CD8-positive, alpha-beta memory T cell (primary cell): ENCODE measurements at places on chromosomes 5 and 9. TPM values are rescaled to one million over a fixed set of nuclear protein-coding genes. Genes with fewer than 3 reads are reported as not detected.

- no peak for DNase-seq
Measured at GRCh38 chr5:37838933-37839341, 904 bp downstream of the GDNF start.

DNA sequence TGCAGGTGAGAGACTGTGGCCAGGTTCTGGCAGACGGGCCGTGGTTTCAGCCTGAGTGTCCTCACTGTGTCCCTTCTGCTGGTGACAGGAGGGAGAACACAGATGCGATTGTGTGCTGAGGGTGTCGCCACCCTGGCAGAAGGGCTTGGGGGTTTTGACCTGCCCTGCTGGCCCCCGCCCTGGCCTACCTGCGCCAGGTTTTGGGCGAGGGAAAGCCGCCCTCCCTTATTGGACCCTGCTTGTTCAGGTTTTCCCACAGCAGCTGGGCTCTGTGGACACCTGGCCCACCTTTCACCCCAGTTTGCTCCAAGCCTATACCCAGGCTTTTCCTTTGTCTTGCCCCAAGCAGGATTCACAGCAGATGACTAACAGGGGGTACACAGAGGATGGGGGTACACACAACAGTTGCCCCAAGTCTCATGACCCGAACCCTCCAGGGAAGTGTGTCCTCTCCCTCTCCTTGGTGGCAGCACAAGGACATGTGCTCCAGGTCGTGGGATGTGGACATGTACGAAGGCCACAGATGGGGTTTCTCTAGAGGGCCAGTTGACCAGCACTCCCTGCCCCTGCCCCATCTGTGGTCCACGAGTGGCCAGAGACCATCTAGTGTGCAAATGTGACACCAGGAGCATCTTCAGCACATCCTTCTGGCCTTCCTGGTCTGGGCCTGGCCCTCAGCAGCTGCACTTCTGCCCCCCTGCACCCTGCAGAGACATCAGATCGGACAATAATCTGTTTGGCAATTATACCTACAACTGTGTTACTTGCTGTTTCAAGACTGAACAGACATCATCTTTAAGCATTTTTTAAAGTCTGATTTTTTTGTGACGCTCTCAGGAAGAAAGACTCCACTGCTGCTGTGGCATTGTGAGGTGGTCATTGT, 265.8 kb upstream of the IRX4 start:
- no peak for DNase-seq

DNA sequence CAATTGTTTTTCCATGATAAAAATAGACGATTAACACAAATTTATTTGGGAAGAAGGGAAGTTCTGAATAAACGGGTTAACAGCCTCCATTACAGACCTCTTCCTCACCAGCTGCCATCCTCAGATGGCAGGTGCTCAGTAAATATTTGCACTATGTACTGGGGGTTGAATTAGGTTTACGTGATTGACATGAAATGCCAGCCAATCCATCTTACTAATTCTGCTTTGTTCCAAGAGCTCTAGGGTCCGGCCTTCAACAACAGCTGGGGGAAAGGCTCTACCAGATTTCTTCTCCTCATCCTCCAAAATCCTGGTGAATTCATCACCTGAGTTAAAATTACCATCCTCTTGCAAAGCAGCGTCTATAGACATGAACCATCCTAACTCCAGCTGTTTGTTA, 104.6 kb downstream of the MTX3 start:
- no peak for DNase-seq

DNA sequence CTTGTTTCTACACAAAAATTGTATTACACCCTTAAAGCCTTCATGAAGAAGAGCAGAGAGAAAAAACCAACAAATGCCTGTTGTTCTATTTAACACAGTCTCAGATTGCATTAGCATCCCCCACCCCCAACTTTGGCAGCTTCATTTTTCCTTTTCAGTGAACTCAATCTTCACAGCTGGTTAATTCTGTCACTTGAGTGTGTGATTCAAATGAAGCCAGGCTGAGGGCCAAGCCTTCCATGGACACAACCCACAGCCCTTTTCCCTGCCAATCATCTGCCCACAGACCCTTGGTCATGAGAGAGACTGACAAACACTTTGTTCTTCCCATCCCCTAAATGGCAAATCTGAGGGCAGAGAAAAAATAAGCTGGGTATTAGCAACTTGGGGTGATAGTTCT, 217.5 kb upstream of the NMUR2 start:
- no peak for DNase-seq

- DNase-seq: no peak
Measured at GRCh38 chr5:166276006-166276405, 2015.4 kb upstream of the WWC1 start.

DNA sequence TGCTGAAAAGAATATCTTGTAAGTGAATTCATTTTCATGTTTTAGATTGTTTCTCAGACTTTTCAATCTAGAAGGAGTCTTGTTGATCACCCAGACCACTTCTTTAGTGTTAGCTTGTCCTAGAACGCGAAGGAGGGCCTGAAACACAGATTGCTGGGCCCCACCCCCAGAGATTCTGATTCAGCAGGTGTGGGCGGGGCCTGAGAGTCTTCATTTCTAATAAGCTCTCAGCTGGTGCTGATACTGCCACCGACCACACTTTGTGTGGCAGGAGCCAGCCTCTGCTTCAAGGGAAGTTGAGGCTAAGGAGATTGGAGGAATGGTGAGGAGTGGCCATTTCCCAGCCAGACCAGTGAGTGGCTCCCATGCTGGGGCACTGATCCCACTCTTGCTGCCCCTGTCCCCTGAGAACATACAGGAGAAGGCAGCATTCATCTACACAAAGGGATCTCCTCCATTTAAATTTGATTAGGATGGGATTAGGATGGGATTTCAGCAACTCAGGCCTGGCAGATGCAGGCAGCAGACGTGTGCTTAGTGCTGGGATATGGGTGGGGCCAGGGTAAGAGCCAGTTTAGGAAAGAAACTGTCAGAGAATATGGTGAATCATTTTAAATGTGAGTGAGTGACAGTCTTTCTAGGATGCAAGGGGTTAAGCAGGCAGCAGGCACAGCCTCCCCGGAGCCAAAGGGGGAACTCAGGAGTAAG, 35.9 kb downstream of the ZNF618 start:
- DNase-seq: no peak

- DNase-seq: no peak
Measured at GRCh38 chr9:121305269-121305994, 37.5 kb downstream of the GSN start.

DNA sequence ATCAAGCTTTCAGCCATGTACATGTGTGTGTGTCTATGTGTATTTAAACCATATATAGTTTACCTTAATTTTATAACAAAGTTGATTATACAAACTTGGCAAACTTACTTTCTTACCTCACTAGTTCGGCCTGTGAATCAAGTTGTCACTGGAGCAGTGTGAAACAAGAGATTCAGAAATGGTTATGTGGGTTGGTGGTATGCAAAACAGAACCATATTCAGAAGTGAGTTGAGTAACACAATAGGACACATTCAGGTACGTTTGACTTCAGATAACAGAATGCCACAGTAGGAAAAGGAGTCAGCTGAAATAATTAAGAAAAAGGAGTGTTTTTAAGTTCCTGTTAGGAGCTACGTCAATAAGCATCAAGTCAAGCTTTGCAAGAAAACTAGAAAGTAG, 21.5 kb downstream of the XPA start:
- DNase-seq: no peak

GRCh38 chr5:67257500-67257899, 60.9 kb upstream of the CD180 start:
- no peak for DNase-seq

DNA sequence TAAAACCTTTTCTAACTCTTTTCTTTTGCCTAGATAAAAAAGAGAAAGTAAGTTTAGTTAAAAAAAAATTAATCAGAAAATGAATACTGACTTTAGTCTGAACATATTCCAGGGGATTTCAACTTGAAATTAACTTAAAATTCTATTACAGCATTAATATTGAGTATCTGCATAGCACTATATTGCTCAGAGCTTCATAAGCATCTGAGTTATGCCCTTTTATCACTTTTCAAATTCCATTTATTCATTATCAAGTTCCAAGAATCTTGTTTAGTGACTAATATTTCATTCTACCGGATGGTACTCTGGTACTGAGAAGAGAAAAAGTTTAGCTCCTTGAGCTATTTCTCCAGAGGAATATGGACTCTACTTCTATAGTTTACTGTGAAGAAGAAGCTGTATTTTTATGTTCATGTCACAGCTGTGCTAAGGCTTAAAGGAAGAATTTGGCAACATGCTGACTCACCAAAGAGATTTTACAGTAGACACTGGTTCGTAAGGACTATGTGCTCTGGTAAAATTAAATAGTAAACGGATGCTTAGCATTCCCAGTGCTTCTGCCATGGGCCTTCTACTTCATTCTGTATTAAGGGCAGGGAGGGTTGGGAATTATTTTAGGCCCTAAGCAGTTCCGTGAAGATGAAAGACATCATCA, 285.2 kb upstream of the SEMA6A start:
- DNase-seq: no peak

DNA sequence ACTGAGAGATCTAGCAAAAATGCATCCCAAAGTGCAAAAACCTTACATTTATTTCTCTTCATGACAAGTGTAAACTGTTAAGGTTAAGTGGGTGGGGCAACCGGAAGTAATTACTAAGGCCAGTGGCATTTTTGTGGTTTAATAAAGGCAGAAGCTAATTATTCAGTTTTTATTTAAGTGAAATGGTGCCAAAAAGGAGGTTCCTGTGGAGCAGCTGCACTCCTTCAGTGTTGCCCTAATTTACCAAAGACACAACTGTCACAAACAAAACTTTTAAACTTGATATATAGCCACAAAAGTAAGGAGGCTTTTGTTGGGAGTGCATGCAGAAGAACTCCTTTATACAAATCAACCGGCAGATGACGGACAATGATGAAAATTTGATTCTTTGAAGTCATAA, 81.6 kb downstream of the NDUFS4 start:
- no peak for DNase-seq

Gene PIP5K1B
- 3.1 TPM for total RNA-seq

Gene OR1J2
- not detected for total RNA-seq

Gene HRCT1
- not detected for total RNA-seq

Gene DNM1
- 0.66 TPM for total RNA-seq

Gene GABRA1
- not detected for total RNA-seq

Gene ZER1
- 18.7 TPM for total RNA-seq

Gene ORM2
- not detected for total RNA-seq

Gene PRDM9
- total RNA-seq: not detected
